ENCODE measurements at places on chromosomes 5 and 9.

DNA sequence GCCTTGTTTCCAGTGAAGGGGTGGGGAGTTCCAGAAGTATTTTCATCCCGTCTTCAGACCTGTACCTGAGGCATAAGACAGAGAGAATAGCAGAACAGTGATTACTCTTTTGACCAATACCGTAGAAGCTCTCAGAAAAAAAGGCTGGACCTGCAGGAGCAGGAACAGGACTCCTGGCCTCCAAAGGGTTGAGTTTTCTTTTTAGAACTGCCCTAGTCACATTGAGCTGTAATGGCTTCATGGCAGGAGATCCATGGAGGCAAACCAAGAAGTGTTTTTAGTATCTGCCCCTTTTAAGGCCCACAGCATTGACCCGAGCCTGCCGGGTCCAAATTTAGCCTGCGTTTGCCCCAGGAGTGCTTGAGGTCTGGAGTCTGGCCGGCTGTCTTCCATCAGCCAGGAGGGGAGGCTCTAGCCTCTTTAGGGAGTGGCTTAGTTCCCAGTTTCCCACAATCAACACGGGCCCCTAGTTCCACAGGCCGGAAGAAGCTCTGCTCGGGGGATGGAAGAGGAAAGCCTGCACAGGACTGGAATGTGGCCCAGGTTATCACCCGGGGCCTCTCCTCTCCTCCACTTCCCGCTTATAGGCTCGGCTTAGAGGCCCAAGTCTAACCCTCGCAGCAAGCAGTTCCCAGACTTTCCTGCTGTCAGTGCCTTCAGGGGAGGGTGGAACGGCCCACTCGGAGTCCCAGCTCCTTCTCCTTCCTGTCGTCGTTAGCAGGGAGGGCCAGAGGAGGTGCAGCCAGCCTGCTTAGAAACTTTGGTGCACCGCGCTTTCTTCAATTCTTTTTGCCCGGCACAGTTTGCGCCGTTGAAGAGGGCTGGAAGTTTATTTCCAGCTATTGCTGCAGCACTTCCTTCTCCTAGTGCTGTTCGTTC lies 80.7 kb downstream of the C9orf152 start:
- no peak for DNase-seq

DNA sequence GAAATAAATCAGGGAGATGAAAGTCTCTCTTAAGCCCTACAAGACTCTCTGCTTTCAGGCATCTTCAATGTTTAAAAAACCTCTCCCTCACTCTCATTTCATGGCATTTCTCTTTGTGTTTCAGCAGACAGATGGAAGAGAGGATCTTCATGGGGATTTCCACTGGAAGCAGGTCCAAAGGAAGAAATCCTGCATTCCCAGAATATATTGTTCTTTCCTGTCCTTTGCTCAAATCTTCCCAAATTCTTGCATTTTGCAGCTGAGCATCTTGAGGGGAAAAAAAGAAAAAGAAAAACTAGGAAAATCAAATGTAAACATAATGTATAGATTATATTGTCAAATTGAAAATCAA lies 382.2 kb downstream of the ENC1 start:
- DNase-seq: no peak

DNA sequence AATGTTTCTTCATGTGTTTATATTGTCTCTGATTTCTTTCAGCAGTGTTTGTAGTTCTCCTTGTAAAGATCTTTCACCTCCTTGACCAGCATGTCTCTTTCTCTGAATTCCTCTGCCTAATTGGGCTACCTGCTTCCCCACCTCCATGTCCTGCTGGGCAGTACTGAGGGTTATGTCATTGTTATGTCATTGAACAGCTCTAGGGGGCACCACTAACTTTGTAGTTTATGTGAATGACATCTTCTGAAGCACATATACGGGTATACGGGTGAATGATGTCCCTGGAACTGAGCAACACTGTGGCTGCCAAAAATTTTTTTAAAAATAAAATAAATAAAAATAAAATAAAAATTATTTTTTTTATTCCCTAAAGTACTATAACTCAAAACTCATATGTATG lies 16.9 kb upstream of the SNCAIP start:
- no peak for DNase-seq

DNA sequence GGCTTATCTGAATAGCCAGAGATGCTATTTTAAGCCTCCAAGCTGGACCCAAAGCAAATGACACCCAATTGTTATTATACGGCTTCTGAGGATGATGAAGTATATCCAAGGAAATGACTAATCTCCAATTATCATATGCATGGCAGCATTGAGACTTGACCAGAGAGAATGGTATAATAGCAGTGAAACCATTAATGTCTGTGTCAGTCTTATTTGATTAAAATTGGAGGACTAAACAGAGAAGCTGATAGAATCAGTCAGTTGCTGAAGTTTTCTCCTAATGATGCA lies 200.5 kb downstream of the EFNA5 start:
- no peak for DNase-seq

- DNase-seq: no peak
Measured at GRCh38 chr9:130327070-130327780, 61.7 kb downstream of the HMCN2 start.

DNA sequence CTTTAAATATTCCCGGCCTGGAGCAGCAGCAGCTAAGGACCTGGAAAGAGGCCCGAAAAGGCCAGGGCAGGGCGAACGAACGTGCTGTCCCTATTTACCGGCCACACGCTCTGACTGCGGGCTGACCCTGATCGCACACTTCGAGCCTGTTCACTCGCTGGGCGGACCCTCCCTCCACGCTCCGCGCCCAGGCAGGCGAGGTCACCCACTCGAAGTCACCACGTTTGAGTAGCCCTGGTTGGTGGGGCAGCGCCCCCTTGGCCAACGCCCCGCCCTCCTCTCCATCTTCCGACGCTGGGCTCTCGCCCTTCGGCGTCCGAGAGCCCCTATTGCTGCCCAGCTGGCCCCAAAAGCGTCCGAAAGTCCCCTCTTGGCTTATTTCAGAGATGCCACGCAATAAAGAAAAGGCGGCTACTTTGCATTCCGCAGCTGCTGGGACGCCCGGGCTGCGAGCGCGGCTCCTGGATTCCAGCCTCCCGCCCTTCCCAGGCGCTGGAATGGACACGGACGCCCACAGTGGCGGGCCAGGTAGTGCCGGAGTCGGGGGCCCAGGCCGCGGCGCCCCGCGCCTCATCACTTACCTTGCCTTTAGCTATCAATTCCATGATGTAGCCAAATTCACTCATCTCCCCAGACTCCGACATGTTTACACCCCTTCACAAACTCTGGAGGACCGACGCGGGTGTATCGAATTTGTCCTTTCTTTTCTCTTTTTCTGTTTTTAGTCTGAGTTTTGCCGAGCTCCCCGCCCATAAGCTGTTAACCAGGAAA lies 9.9 kb upstream of the TRIM36 start:
- no peak for DNase-seq

DNA sequence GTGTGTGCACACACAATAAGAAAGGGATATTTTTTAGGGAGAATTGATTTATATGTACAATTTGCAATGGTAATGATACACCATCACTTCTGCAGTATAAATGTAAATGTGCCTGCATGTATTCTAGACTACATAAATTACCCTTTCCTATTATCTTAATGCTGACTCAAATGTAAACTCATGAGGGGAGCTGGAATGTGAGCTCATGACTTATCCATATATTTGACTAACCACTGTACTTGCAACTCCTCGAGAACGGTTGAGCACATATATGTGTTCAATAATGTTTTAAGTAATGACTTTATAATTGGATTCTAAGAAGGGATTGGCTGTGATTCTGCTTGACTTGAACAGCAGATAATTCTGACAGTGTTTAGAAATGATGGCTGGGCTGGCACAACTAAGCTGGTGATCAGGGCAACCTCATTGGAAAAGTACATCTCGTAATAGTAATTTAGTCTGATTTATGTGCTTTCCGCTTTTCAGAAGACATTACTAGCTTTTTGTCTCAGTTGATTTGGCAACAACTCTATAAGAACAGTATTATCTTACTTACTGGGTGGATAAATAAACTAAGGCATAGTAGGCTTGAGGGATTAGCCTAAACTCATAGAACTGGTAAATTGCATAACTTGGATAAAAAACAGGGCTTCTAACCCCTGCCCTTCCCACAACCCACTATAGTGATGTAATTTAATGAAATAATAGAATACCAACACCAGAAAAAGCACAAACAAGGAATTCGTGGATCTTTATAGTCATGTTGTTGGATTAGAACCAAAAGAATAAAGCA lies 130.2 kb upstream of the SPEF2 start:
- no peak for DNase-seq
